ENCODE measurements at places on chromosomes 12 and 14.

DNA sequence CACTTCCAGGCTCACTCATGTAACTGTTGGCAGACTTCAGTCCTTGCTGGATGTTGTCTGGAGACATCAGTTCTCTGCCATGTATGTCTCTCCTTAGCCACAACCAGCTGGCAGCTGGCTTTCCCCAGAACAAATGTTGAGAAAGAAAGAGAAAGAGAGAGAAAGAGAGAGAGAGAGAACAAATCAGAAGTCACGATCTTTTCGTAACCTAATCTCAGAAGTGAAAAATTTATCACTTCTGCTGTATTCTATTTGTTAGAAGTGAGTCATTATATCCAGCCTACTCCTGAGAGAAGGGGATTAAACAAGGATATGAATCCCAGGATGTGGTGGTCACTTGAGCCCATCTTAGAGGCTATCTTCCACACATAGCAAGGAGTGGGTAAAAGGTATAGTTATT, 101.2 kb downstream of the BTG1 start:
- DNase-seq: no peak

DNA sequence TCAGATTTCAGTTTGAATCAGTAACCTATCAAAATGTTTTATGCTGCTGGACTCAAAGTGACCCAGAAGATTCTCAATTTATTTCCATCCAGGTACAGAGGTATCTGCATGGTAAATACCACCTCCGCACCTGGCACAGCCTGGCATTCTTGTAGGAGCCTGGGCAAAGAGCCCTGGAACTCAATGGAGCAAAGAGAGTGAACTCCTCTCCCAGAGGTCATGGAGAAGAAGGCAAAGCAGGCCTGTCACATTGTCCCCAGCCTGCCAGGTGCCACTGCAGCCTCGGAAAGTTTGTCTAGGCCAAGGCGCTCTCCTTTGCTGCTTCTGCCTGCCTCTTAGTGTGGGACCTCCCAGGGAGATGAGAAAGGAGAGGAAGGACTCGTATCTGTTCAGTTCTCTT, 319.8 kb downstream of the ZFP36L1 start:
- DNase-seq: no peak

DNA sequence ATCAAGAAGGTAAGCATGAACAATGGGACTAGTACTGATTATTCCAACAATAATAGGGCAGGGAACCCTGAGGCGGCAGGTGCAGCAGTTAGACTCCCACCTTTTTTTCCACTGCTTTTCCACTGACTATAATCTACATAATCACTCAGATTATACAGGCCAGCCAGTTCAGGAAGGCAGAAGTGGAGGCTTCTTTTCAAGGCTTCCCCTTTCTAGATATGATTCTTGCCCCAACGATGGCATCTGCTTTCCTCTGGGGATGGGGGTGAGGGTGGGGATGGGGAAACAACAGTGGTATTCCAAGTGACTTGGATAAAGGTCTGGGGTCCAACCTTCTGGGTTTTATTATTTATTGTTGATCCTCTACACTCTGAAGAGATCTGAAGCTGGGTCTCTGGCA, 331 bp downstream of the NCKAP1L start:
- DNase-seq: no peak

DNA sequence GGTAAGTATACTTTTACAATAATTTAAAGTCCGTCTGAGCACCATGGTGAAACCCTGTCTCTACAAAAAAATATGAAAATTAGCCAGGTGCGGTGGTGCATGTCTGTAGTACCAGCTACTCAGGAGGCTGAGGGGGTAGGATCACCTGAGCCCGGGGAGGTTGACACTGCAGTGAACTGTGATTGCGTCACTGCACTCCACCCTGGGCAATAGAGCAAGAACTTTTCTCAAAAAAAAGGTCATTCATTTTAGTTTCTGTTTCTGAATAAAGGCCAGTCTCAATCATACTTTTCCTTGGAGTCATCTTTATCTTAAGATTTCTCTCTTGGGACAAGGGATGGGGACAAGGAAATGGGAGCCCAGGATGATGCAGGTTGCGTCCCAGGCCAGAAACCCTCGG, 12.9 kb downstream of the ANKRD13A start:
- DNase-seq: no peak

GRCh38 chr14:45633220-45633984, 380.4 kb upstream of the MIS18BP1 start:
- DNase-seq: no peak

DNA sequence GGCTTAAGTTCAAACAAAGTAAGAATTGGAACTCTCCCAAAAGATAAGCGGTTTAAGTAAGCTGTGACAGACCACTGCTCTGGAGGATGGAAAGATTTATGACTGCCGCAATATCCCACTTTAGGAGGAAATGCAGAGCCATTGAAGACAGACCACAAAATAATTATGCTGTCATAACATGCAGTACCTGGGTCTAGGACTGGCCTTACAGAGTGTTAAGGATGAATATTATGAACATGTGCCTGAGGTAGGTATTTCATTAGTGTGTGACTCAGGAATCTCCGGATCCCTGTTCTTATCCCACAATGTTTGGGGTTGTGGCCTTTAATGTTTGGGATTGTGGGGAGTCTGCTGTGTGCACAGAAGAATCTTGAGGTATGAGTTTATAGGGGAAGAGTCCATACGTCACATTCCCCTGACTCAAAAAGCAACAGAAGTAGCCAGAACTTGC, 114.9 kb downstream of the SAMD4A start:
- no peak for DNase-seq
